Neural crest cell (in vitro differentiated cells): ENCODE measurements at places on chromosomes 4 and X.

DNA sequence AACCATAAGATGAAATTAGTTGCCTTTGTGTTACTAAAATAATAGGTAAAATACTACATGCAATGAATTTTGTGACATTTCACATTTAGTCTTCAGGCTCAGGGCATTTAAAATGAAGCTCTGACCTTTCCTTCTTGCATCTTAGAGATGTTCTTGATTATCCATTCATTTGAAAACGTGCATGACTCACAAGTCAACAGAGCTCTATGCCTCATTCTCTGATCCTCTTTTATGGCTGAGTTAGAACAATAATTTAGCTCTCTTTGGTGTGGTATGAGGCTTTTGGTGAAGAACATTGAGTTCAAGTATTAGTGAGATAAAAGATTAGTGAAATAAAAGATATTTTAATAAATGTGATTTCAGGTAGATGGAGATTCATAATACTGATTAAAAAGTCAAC is 66.5 kb downstream of the TIGD2 start:
- no peak overlapping the region for H3K4me3 ChIP-seq
- H3K27me3 ChIP-seq, result no peaks in the 10 kb centered on the region
- H3K36me3 ChIP-seq, result no peaks in the 10 kb centered on the region
- H3K27ac ChIP-seq, result no peak overlapping the region
- no peak for DNase-seq

DNA sequence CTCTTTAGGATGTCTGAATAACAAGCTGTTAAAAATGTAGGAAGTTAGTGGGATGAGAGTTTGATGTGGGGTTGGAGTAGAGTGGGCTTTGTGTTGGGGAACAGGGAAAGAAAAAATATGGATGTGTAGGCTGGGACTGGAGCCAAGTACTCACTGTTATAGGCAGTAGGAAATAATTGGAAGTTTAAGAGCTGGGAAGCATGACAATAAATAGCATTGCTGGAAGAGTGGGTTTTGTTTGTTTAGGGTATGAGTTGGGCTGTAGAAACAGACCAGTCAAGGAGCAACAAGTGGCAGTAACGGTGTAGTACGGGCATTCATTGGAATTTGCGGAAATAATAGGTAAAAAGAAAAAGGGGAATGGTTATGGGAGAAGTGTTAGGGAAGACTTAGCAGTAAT is 81.6 kb downstream of the KDM6A start:
- H3K4me1 ChIP-seq, result peaks cover 31% of the 10 kb centered on the region
- no peak overlapping the region for H3K27ac ChIP-seq
- DNase-seq, result no peak
- peaks cover 3% of the 10 kb centered on the region for H3K36me3 ChIP-seq
- H3K4me3 ChIP-seq, result no peak overlapping the region
- no peaks in the 10 kb centered on the region for H3K27me3 ChIP-seq

GRCh38 chrX:103839404-103839803 is 7.3 kb upstream of the RAB9B start:
- H3K4me1 ChIP-seq, result no peaks in the 10 kb centered on the region
- no peaks in the 10 kb centered on the region for H3K36me3 ChIP-seq
- H3K27me3 ChIP-seq, result peaks cover 4% of the 10 kb centered on the region
- H3K4me3 ChIP-seq, result no peak overlapping the region
- no peak overlapping the region for H3K27ac ChIP-seq
- no peak for DNase-seq

DNA sequence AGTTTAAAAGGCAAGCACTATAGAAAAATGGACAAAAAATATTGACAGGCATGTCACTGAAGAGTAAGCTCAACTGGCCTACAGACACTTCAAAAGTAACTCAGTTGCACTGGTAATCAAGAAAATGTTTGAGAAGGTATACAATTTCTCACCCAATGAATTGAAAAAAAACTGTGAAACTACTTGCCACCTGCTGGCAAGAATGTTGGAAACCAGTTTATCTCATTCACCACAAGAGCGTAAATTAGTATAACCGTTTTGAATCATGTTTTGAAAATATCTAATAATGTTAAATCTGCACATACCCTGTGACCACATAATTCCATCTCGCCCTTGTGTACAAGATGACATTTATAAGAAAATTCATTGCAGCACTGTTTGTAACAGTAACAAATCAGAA is 31.7 kb downstream of the TXK start:
- DNase-seq, result no peak
- H3K4me3 ChIP-seq, result no peak overlapping the region
- H3K4me1 ChIP-seq, result no peaks in the 10 kb centered on the region
- no peaks in the 10 kb centered on the region for H3K36me3 ChIP-seq

- H3K27me3 ChIP-seq, result no peaks in the 10 kb centered on the region
- no peak for DNase-seq
- no peak overlapping the region for H3K27ac ChIP-seq
- no peak overlapping the region for H3K4me3 ChIP-seq
- H3K36me3 ChIP-seq, result peaks cover 11% of the 10 kb centered on the region
- H3K4me1 ChIP-seq, result no peaks in the 10 kb centered on the region
Observed at GRCh38 chr4:186449954-186450353, 105.4 kb downstream of the MTNR1A start.

DNA sequence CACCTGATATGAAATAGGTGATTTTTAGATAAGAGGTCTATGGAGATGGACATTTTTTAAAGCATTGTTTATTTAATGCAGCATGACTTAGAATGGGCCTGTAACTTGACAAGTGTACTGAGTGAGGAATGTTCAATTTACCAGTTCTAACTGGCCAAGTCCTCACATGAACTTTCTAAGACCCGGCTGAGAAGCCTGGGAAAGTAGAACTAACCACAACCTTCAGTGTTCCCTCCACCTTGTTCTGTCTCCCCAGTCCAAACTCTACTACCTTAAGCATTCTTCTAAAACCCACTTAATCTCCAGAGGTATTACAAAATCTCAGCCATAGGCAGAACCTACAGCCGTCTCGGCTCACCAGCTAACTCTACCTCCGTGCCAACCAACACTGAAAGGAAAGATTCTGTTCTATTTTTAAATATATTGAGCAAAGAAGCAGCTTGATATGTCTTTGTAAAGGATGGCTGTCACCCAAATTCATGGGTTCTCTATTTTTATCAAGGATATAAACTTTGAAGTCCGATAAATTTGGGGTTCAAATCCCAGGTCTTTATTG is 6.8 kb downstream of the PPARGC1A start:
- no peaks in the 10 kb centered on the region for H3K36me3 ChIP-seq
- no peak overlapping the region for H3K4me3 ChIP-seq
- DNase-seq, result no peak

DNA sequence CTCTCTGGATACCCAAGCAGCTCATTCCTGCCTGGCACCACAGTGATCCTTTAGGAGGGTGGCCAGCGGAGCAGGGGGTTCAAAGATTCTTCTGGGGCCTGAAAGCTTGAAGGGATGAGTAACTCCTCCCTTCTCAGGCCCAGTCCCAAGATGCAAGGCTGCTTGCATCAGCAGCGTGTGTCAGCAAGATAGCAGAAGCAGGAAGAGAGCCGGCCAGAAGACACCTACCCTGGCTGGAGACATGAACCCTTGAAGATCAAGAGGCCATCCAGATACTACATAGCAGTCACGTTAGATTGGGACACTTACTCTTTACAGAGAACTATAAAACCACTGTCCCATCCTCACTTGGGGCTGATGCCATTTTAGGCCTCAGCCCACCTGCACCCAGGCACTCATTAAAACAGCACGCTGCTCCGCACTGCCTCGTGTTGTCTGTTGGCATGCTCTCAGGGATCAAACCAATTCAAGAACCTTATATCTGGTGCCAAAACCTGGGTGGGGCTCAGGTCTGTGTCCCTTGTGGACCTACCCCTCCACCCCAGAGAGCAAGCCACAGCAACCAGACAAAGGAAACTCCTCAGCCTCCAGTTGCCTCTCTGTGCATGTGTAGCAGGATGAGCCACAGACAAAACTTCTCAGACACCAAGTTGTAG is 6.5 kb downstream of the UGT2B17 start:
- no peak overlapping the region for H3K27ac ChIP-seq
- H3K27me3 ChIP-seq, result no peaks in the 10 kb centered on the region
- no peak for DNase-seq
- no peaks in the 10 kb centered on the region for H3K36me3 ChIP-seq
- no peaks in the 10 kb centered on the region for H3K4me1 ChIP-seq

- no peak overlapping the region for H3K27ac ChIP-seq
- H3K36me3 ChIP-seq, result peaks cover 3% of the 10 kb centered on the region
- H3K4me3 ChIP-seq, result no peak overlapping the region
- H3K4me1 ChIP-seq, result no peaks in the 10 kb centered on the region
- no peak for DNase-seq
Observed at GRCh38 chr4:48979914-48980579, 6.0 kb upstream of the CWH43 start.

- no peaks in the 10 kb centered on the region for H3K27me3 ChIP-seq
- H3K27ac ChIP-seq, result no peak overlapping the region
- no peak overlapping the region for H3K4me3 ChIP-seq
- no peaks in the 10 kb centered on the region for H3K4me1 ChIP-seq
- DNase-seq, result peak; percentile 44
Observed at GRCh38 chr4:16001484-16001858, 38.5 kb upstream of the FGFBP2 start.

- H3K27ac ChIP-seq, result no peak overlapping the region
- no peak overlapping the region for H3K4me3 ChIP-seq
- H3K4me1 ChIP-seq, result peaks cover 6% of the 10 kb centered on the region
- H3K36me3 ChIP-seq, result no peaks in the 10 kb centered on the region
Observed at GRCh38 chr4:10554694-10555093, 97.5 kb upstream of the ZNF518B start.

DNA sequence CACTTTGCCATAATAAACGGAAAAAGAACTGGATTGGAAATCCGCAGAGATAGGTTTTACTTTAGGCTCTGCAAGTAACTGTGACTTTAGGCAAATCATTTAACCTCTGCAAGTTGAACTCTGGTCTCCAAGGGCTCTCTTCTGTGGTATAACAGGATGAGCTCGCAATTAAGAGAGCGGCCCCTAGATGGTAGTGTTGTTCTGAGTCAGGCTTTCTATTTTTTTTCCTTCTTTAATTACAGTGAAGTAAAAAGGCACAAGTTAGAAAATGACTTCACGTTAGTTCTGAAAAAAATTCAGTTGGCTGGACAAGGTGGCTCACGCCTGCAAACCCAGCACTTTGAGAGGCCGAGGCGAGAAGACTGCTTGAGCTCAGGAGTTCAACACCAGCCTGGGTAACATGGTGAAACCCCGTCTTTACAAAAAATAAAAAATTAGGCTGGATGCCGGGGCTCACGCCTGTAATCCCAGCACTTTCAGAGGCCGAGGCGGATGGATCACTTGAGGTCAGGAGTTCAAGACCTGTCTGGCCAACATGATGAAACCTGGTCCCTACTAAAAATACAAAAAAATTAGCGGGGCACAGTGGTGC is 18.0 kb downstream of the RPS3A start:
- peaks cover 4% of the 10 kb centered on the region for H3K4me1 ChIP-seq
- H3K27ac ChIP-seq, result no peak overlapping the region
- H3K27me3 ChIP-seq, result no peaks in the 10 kb centered on the region
- no peak overlapping the region for H3K4me3 ChIP-seq
- DNase-seq, result peak; percentile 67

- no peak overlapping the region for H3K27ac ChIP-seq
- no peaks in the 10 kb centered on the region for H3K27me3 ChIP-seq
- no peaks in the 10 kb centered on the region for H3K36me3 ChIP-seq
- peaks cover 18% of the 10 kb centered on the region for H3K4me1 ChIP-seq
- DNase-seq, result no peak
Observed at GRCh38 chrX:16786791-16787735, 797 bp downstream of the TXLNG start.

DNA sequence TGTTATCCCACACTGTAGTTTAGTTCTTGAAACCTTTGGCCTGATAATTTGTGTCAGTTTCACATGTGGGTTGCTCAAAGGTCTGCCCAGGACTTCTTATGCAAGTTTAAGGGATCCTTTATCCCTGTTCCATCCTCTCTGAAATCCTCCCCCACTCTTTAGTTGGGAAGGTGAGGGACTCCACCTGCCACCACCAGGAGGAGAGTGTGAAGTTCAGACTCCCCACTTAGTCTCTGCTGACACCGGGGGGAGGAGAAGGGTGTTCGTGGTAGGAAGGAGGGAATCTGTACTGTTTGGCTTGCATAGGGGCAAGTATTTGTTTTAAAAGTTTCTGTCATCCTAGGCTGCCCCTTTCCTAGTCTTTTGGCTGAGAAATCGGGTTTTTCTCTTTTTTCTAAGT is 211.8 kb downstream of the PPP4R3C start:
- H3K27ac ChIP-seq, result no peak overlapping the region
- no peak for DNase-seq
- H3K4me3 ChIP-seq, result no peak overlapping the region
- H3K4me1 ChIP-seq, result no peaks in the 10 kb centered on the region

DNA sequence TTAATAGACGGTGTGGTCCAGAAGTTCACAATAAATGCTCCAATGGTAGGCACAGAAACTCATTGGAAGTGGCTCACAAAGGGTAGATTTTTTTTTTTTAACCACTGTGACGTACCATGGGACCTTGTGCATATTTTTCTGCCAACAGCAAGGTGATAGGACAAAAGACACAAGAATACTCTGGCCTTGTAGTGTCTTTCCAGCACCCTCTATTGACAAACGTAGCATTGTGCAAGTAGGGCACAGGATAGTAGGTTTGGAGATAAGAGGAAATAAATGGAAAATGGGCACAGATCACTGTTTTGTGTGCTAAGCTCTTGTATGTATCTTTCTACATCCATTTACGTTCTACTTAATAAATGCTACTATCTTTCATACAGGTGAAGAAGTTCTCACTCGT is 2054.9 kb downstream of the PCDH7 start:
- H3K27me3 ChIP-seq, result no peaks in the 10 kb centered on the region
- H3K4me3 ChIP-seq, result no peak overlapping the region
- DNase-seq, result no peak
- H3K4me1 ChIP-seq, result no peaks in the 10 kb centered on the region
- no peaks in the 10 kb centered on the region for H3K36me3 ChIP-seq
- H3K27ac ChIP-seq, result no peak overlapping the region

DNA sequence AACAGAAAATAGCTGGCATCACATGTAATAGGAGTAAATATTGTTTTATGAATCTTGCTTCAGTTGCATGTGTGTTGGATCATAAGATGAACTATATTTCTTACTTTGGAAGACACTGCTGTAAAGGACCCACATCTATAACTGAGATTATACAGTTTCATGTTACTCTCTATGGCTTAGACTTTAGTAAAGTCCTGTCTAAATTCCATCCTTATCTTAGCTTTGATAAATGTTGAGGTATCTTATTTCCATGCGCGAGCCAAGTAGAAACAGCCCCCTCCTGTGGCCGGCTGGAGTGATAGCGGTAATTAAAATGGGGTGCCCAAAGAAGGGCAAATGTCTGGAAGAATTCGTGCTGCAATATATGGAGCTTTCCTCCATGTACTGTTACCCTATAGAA is 43.0 kb downstream of the CCDC158 start:
- peaks cover 10% of the 10 kb centered on the region for H3K36me3 ChIP-seq
- peaks cover 58% of the 10 kb centered on the region for H3K27me3 ChIP-seq
- DNase-seq, result peak; percentile 47
- peaks cover 14% of the 10 kb centered on the region for H3K4me1 ChIP-seq
- no peak overlapping the region for H3K4me3 ChIP-seq

DNA sequence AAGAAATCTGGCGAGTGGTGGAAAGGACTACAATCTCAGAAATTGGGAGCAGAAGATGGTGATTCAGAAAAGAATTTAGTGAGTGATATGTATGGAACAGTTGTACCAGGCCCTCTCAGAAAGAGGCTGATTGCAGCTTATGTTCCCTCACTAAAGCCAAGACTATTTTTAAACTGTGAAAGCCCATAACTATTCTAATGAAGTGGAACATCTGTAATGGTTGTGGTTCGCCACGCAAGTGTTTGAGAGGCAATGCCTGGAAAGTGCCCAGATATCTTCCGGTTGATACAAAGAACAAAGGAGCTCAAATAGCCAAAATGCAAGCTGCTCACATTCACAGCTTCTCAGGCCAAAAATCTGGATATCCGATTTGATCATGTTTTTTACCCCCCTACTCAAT is 1250.7 kb downstream of the RAPGEF2 start:
- H3K27ac ChIP-seq, result no peak overlapping the region
- H3K36me3 ChIP-seq, result no peaks in the 10 kb centered on the region
- no peaks in the 10 kb centered on the region for H3K4me1 ChIP-seq
